Esophagus squamous epithelium (tissue), 5 donors: ENCODE measurements at places on chromosomes 6 and 20.

DNA sequence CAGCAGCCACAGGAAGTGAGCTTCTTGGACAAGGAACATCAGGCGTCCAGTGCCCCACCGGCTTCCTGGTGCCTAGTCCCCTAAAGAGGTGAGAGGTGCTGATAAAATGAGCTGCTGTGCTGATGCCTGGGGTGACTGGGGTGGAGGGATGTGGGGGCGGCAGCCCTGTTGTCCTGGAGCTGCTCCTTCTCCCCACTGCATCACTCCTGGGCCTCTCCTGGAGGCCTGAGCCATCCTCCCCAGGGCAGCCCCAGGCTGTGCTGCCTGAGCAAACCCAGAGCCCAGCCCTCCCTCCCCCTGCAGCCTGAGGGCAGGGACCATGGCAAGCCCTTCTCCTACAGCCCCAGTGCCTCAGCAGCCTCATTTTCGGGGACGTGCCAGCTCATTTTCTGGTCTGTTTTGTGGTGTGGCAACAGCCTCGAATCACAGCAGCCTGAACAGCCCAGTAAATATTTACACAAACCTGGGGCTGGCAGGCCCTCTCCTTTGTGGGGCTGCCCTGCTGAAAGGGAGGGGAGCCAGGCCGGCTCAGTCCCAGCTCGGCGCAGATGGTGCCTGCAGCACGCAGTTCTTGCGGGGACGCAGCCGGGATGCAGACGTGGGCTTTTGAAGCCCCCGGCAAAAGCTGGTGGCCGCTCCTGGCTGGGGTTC is 259.9 kb downstream of the DLL1 start:
- H3K27me3 ChIP-seq, result peaks cover 73% of the 10 kb centered on the region
- H3K27ac ChIP-seq, result peak overlapping the region; percentile 50
- H3K4me3 ChIP-seq, result no peak overlapping the region
- no peak for DNase-seq

- no peak for DNase-seq
- H3K4me1 ChIP-seq, result no peaks in the 10 kb centered on the region
- H3K36me3 ChIP-seq, result peaks cover 36% of the 10 kb centered on the region
- H3K4me3 ChIP-seq, result no peak overlapping the region
- H3K27me3 ChIP-seq, result no peaks in the 10 kb centered on the region
Measured at GRCh38 chr6:42269974-42270510, 52.4 kb upstream of the MRPS10 start.

DNA sequence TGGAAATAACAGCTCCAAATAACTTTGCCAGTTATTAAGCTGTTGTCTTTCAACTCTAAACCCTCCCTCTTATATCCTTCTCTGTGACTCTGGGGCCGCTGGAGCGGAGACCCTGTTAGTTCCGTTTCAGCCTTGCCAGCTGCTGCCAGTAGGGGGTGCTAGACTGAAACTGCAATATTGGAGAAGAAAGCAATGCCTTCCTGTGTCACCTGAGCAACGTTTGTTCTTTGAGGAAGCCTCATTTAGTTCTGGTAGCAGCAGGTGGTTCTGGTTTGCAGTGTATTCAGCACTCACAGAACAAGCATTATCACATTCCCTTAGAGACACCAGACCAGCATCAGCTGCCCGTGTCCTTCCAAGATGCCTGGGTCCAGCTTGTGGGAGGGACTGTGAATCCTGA is 22.9 kb upstream of the JAG1 start:
- no peak for DNase-seq
- H3K4me3 ChIP-seq, result no peak overlapping the region
- no peak overlapping the region for H3K27ac ChIP-seq
- no peaks in the 10 kb centered on the region for H3K36me3 ChIP-seq

DNA sequence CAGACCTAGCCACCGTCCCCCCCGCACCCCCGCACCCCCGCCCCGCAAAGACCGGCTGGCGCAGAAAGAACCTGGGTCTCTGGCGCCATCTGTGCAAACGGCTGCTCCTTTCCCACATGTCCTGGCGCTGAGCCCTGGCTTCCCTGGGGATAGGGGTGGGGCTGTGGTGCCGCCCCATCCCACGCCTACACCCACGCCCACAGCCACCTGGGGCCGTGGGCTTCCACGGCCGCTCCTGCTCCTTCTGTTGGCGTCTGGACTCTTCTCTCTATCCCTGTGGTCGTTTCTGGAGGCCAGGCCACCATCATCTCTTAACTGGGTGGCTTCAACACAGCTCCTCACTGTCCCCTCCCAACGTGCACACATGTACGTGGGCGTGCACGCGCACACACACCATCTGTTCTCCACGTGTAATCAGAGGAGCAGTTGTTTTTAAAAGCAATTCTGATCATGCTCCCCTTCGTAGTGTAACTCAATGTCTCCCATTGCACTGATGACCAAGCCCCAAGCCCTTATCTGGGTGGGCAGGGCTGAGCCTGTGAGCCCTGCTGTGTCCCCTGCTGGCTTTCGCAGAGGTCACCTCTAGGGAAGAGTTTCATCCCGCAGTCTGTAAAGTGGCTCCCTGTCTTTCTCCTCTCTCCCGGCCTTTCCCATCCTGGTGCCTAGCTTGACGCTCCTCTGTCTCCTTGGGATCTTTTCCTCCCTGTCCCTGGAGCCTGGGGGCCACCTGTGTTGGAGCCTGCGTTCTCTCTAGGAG is 31.9 kb upstream of the FAM83D start:
- no peaks in the 10 kb centered on the region for H3K36me3 ChIP-seq
- peaks cover 7% of the 10 kb centered on the region for H3K4me1 ChIP-seq
- peak overlapping the region; percentile 50 for H3K4me3 ChIP-seq
- no peaks in the 10 kb centered on the region for H3K27me3 ChIP-seq
- no peak for DNase-seq

GRCh38 chr20:5489601-5490000 is 172.8 kb upstream of the PROKR2 start:
- no peak for DNase-seq
- H3K36me3 ChIP-seq, result no peaks in the 10 kb centered on the region
- H3K27me3 ChIP-seq, result peaks cover 5% of the 10 kb centered on the region
- no peak overlapping the region for H3K4me3 ChIP-seq
- H3K4me1 ChIP-seq, result no peaks in the 10 kb centered on the region
- no peak overlapping the region for H3K27ac ChIP-seq

DNA sequence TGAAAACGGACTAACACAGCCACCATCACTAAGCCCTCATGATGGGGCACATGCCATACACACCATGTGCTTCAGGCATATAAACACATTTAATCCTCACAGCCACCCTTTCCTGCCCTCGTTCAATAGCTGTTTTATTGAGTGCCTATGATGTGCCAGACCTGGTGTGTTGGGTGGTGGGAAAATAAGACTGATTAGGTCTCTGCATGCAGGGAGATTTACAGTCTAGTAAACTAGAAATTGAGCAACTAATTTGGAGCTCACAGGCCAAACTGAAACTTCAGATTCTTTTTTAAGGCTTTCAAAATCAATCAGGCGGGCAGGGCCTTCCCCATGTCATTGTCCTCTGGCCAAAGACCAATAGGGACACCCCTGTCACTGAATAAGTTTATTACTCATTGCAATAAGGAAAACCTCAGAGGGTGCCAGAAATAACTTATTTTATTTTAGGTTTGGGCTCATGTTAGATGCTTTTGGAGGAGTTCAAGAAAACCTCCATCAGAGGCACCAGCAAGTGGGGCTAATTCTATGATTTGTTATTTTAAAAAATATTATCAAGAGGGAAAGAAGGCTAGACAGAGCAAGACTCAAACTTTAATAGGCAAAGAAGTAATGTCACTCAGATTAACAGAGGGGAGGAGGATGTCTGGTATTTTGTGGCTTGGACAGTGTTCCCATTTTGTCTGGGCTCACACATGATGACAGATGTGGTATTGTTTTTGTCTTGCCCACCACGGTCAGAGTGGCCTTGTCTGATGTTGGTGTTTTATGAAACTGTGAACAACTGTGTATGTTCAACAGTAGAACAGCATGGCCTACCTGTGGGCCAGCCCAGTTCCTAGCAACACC is 12.0 kb downstream of the ZFP64 start:
- no peak for DNase-seq
- no peaks in the 10 kb centered on the region for H3K36me3 ChIP-seq
- no peaks in the 10 kb centered on the region for H3K27me3 ChIP-seq

DNA sequence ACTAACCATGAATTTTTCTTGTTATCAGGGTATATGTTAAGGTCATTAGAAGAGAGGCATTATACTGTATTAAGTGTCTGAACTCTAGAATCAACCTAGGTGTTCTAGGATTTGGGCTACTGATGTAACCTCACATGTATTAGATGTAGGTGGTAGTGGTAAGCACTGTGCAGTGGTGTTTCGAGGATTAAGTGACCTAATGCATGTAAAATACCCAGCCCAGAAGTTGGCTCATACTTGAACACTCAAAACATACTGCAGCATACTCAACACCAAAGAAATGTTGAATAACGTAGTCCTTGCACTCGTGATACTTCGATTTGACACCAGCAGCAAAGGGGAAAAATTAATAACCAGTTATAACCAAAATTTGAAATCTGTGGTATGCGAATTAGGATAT is 48.7 kb downstream of the QKI start:
- no peaks in the 10 kb centered on the region for H3K36me3 ChIP-seq
- no peak overlapping the region for H3K27ac ChIP-seq
- H3K27me3 ChIP-seq, result no peaks in the 10 kb centered on the region
- no peak for DNase-seq
- no peak overlapping the region for H3K4me3 ChIP-seq

- H3K4me1 ChIP-seq, result peaks cover 6% of the 10 kb centered on the region
- DNase-seq, result no peak
- H3K27me3 ChIP-seq, result no peaks in the 10 kb centered on the region
Measured at GRCh38 chr6:106882138-106882537, 92.4 kb downstream of the CD24 start.

DNA sequence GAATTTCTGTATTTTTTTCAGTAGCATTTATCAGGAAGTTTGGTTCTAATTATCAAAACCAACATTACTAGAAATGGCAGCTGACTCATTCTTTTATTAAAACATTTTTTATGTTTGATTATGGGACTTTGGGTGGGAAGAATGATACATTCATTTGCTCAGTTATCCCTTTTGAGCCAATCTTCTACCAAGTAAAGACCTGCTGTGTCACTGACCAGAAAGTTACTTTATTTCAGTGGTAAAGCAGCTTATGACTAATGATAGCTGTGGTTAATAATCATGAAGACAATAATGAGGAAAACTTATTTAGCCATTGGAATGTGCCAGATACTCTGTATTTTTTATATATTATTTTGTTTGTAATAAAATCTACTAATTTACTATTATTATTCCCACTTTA is 142.3 kb downstream of the FARS2 start:
- no peak overlapping the region for H3K27ac ChIP-seq
- H3K27me3 ChIP-seq, result no peaks in the 10 kb centered on the region
- no peak for DNase-seq
- H3K36me3 ChIP-seq, result no peaks in the 10 kb centered on the region
- no peak overlapping the region for H3K4me3 ChIP-seq

DNA sequence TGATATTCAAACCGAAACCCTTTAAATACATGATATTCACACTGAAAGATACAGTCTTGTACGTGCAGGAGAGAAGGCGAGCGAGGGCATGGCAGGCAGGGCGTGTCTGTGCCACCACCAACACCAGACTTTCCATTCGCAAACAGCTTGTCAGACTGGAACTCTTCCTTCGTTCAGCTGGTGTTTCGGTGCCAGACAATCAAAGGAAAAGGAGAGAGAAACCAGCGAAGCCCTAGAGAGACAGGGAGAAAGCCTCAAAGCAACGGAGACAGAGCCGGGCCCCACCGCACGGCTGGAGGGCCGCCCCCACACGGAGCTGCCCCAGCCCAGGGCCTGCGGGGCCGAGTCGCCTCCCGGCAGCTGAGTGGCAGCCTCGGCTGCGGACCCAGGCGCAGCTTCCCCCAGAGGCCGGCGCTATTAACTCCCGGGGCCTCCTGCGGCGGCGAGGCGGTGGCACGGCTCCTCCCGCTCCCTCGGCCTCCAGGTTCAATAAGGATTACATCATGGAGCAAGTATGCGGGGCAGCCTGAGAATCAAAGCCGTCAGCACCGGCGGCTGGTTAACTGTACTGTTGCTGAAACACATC is 32.1 kb upstream of the NR2E1 start:
- H3K36me3 ChIP-seq, result no peaks in the 10 kb centered on the region
- H3K4me1 ChIP-seq, result peaks cover 4% of the 10 kb centered on the region
- peak overlapping the region; percentile 38 for H3K4me3 ChIP-seq
- H3K27me3 ChIP-seq, result no peaks in the 10 kb centered on the region

GRCh38 chr20:36334281-36335205 is 28.4 kb downstream of the DLGAP4 start:
- no peak overlapping the region for H3K27ac ChIP-seq
- DNase-seq, result no peak

DNA sequence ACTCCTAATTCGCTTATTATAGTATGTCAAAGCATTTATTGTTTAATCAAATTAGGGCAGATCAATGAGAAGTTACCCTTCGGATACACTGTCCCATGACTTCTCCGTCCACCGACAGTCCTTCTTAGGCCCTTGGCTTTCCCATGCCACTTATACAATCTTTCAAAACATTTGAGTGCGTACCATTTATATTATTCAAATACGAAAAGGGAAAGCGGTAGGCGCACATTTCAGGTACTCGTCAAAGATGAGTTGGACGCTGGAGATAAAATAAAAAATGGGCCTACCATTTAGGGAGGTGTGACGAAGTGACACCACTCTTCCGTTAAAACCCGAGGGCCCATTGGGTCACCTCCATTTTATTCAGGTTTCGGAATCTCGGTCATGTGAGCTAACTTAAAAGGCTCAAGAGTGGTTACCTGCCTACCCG is 542 bp upstream of the AFG1L start:
- peaks cover 17% of the 10 kb centered on the region for H3K4me1 ChIP-seq
- H3K27ac ChIP-seq, result peak overlapping the region; percentile 95
- H3K4me3 ChIP-seq, result peak overlapping the region; percentile 77
- no peak for DNase-seq
- H3K36me3 ChIP-seq, result no peaks in the 10 kb centered on the region

GRCh38 chr6:130996635-130997034 is 66.4 kb downstream of the EPB41L2 start:
- no peaks in the 10 kb centered on the region for H3K4me1 ChIP-seq
- H3K27ac ChIP-seq, result no peak overlapping the region
- no peak overlapping the region for H3K4me3 ChIP-seq

GRCh38 chr20:53524589-53525312 is 68.9 kb downstream of the ZNF217 start:
- no peaks in the 10 kb centered on the region for H3K4me1 ChIP-seq
- H3K4me3 ChIP-seq, result no peak overlapping the region
- H3K36me3 ChIP-seq, result no peaks in the 10 kb centered on the region
- no peak overlapping the region for H3K27ac ChIP-seq
- DNase-seq, result no peak

DNA sequence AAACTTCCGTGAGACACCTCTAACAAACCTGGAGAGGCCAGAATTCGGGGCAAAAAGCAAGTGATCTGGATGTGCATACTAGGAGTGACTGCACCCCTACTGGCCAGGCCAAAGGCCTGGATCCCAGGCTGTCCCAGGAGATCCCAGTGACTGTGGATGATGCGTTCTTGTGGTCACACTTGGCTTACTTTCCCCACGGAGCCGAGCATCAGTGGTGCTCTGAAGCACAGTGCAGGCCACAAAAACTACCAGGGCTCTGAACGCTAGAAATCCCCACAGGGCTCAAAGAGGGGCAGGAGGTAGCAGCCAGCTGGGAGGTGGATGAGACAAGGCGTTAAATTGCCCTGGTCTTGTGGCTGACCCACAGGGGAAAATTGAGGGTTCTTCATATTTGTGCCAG is 7.1 kb downstream of the TRIM26 start:
- H3K4me1 ChIP-seq, result peaks cover 66% of the 10 kb centered on the region
- no peak overlapping the region for H3K4me3 ChIP-seq
- no peaks in the 10 kb centered on the region for H3K36me3 ChIP-seq
- H3K27ac ChIP-seq, result peak overlapping the region; percentile 89
- DNase-seq, result no peak
